Inflammatory macrophage treated with lipopolysaccharide for 4 hours (primary cell): ENCODE measurements at places on chromosomes 2 and 18.

- DNase-seq = no peak
Measured at GRCh38 chr2:168480356-168480755, 24.3 kb downstream of the CERS6 start.

DNA sequence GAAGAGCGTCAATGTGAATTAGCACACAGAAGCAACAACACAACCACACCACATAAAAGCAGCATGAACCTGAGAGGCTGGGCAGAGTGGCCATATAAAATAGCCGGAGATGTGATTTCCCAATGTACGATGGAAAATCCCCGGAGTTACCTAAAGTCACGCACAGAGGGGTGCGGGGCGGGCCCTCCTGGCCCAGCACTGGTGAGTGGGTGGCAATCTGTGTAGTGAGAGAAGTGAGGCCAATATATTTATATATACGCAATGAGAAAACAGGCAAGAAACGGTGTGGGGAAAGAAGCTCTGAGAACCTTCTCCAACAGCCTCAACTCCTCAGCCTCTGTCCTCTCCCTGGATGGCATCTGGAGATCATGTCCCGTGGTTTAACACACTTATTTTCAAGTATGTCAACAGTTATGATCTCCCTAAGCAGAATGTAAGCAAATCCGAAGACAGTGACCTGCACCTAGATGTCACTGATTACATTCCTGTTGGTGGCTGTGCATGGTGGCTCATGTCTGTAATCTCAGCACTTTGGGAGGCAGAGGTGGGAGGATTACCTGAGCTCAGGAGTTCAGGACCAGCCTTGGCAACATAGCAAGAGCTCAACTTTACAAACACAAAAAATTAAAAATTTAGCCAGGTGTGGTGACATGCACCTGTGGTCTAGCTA lies 41.6 kb downstream of the CRACDL start:
- DNase-seq = no peak

DNA sequence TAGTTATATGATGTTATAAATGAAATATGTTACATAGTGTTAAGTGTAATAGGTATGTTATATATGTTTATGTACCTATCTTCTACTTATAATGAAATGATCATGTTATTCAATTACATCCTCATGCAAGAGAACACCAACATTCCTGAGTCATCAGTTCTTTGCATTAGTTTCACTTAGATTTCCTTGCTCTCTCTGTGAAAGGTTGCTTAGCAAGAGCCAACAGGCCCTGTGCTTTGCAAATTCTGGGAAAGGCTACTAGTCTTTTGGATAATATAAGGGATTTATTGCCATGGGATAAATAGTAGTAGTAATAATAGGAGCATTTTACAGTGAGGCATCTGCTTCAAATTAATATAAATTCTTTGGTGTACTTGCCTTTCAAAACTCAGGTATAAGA lies 274.8 kb downstream of the SP3 start:
- DNase-seq = no peak

DNA sequence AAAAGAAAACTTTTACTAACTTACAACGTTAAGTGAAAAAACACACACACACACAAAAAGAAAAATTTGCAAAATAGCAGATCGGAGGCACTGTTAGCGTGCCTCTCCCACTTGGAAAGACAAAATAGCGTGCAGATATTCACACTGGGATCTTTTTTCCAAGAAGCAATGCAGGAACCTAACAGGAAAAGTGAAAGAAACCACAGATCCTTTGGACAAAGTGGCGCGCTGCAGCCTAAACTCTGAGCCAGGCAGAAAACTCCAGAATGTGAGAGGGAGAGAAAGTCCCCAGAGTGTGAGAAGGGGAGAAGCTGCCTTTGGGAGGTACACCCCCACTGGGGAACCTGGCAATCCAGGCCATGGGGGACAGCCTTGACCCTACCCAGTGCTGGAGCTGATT lies 70.7 kb upstream of the SERPINE2 start:
- DNase-seq = no peak

- peak; percentile 95 for DNase-seq
Measured at GRCh38 chr2:203535078-203535783, at the start of gene RAPH1. Gene RAPH1 (minus strand): TSS chr2:203535301. CDS start chr2:203495353, 39,948 bp downstream.

- peak; percentile 48 for DNase-seq
Measured at GRCh38 chr2:203758841-203759689, 52.6 kb downstream of the CD28 start.

GRCh38 chr2:37782721-37783371 lies 111.4 kb upstream of the CDC42EP3 start:
- no peak for DNase-seq

GRCh38 chr2:222776792-222777191 lies 84.0 kb upstream of the ACSL3 start:
- no peak for DNase-seq

DNA sequence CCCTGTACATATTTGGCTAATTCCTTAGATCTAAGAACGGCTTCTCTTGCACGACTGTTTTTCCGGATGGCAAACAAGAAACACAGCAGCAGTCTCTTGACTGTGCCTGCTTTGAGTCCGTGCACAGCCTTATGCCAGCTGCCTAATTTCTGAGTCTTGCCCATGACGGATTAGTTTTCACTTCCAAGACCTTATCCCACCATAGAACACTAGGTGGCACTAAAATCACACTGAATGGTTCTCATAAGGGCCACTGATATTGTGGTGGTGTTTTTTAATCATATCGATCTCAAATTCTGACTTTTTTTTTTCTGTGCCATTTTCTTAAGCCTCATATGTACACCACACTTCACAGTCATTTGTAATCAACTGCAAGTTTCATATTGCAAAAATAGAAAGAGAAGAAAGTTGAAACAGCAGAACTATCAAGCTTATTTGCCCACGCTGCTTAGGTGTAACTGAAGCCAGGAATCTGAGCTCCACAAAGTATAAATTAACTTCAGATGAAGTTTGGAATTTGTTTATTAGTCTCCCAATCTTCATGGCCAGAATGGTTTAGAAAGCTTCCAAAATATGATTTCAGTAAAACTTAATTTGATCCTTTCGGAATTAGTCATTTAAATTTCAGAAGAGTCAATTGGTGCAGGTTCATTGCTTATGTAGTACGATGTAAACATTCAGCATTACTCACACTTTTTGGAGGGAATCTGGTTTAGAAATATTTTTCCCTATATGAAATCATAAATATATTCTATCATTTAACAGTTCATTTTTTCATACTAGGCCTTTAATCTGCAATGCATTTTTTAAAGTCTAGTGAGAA lies 45.5 kb upstream of the SCN7A start:
- peak; percentile 59 for DNase-seq

DNA sequence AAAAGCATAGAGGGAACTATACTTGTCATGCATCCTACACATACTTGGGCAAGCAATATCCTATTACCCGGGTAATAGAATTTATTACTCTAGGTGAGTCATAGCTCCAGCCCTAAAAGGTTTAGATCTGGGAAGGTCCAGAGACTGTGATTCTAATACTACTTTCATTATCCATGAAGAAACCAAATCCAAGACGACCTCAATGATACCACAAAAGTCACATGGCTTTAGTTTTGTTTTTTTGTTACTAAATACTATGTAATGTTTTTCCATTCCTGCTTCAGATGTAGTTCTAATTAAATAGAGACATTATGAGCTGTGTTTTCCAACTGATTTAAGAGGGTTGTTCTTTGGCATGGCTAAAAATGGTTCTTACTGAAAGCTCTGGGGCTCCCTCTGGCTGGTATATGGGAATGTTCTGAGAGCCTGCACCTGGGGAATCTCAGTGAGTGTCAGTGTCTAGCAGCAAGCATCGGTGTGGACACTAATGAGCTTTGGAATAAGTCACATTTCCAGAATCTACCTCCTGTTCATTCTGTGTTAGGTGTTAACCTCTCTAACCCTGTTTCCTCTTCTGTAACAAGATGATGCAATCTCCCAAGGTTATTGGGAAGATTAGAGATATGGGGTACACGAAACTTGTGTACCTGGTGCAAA lies 20.5 kb upstream of the IL1RL2 start:
- peak; percentile 71 for DNase-seq

- no peak for DNase-seq
Measured at GRCh38 chr2:129705085-129705484, 274.4 kb upstream of the RAB6C start.

DNA sequence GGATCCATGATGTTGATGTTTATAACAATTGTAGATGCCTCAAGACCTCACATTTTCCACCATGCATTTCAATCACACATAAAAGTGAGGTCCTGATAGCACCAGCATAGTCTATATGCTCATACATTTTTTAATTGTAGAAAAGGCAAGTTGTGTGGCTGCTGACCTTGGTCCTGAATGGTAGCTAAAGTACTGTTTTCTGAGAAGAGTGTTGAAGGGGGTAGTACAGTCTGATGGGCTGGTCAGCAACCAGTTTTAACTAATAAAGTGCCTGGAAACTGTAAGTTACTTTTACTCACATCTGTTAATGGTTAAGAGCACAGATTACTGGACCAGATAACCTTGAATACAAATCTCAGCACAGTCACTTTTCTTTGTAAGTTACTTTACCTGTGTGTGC lies 15.9 kb downstream of the ZNF638 start:
- DNase-seq = no peak

GRCh38 chr2:112061299-112061698 lies 6.2 kb downstream of the TMEM87B start:
- no peak for DNase-seq

- DNase-seq = no peak
Measured at GRCh38 chr2:173355866-173356508, 1.3 kb downstream of the CDCA7 start.

- DNase-seq = no peak
Measured at GRCh38 chr2:170141865-170142264, 36.1 kb upstream of the MYO3B start.

DNA sequence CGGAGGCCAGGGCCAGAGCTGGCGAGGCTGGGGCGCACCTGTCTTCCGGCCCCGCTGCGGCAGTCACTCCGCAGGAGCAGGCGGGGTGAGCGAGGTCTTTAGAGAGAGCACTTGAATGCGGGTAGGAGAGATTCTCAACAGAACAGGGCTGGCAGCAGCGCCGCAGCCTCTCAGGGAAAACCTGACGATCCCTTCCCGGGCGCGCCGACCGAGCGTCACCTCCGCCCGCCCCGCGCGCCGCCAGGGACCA lies 526 bp downstream of the PRKRA start:
- DNase-seq = no peak

GRCh38 chr2:96143231-96143847 lies 1.9 kb downstream of the DUSP2 start:
- no peak for DNase-seq

DNA sequence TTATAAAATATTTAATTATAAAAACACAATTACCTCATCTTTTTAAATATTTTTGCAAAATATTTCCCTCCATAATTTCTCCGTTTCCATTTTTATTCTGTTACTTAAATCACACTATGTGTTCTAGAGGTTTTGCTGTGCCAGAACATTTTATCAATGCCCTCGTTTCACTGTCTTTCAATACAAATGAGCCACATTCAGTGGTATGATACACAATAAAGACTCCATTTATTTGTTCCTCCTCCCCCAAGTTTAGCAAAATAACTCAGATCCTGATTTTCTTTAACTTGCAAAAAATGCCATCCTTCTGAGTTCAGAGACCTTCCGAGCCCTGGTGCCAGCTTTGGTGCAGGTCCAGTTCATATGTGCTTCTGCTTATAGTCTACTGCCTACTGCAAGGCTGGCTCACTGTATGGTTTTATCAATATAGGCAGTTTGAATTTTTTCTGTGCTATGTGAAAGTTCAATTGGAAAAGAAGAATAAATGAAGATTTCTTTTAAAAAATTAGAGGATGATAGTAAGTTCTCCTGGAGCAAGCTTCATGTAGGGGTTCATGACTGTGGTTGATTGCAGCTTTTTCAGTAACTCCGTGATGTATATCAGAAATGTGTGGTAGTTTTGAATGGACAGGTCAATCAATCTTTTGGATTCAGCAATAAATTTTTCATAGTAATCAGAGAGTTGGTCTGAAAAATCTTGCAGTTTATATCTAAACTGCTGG lies 42.5 kb downstream of the APOB start:
- DNase-seq = no peak

DNA sequence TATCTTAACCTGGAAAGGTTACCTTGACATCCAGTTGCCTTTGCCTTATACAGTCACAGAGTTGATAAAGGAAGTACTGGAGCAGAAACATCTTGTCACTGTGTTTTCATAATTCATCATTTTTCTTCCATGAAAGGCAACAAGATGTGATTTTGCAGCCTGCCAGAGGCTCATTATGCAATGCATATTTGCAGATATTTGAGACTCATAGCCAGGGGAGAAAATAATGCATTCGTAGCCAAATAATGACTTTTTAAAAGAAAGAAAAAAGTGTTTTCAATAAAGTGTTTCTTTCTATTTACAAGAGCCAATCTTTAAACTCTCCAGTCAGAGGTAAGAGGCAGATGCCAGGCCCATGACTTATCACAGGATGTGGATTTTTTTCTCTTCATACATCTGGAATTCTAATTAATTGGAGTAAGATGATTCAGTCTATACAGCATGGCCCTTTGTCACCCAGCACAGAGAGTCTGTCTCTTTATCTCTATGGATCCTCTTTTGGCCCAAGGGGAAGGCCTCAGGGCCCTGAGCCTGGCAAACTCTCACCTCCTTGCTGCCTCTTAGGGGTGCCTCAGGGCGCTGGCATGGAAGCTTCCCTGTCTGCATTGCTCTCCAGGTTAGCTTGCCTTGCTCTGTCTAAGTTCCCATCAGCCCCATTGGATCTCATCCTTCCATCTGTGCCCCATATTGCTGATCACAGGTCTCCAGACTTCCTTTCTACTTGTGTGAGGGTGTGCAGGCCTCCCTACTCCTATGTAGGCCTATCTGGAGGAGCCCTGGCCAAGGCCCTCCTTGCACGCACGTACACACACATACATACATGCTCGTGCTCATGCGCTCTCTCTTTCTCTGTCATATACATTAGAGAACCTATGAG lies 247.7 kb downstream of the TPGS2 start:
- no peak for DNase-seq
